ENCODE measurements at places on chromosomes 3 and 15.

DNA sequence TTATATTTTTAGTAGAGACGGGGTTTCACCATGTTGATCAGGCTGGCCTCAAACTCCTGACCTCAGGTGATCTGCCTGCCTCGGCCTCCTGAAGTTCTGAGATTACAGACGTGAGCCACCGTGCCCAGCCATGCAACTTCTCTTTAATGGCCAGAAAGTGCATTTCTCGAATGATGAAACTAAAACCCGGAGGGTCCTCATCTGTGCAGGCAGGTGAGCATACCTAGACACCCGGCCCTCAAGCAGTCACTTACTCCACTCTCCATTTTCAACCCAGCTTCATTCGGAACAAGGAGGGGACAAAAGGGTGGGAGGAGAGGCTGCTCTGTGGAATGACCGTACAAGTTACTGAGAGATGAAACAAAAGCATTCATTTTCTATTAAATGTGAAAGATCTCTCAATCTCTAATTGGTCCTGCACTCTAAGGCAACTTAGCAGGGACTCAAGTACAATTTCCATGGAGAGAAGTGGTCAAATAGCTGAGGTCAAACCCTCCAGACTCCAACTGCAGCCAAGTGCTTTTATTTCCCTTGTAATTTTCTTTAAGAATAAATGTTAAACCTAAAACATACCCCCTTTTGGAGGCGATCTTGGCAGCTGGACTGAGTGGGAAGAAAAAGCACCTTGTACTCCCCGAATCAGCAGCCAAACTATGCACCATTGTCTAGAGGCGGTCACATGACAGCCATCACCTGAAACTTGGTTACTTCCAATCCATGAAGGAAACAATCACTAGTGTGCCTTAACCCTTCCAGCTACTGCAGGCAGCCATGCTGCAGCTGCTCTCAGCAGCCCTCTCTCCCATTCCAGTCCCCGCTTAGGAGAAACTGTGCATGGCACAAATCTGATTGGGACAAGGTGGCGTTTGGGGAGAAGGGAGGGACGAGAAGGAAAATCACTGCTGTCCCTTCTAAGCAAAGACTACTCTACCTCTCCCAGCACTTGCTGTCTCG, 62.2 kb downstream of the VGLL4 start:
- DNase-seq = no peak

GRCh38 chr15:70407336-70407670, 309.6 kb upstream of the TLE3 start:
- no peak for DNase-seq

- DNase-seq = no peak
Measured at GRCh38 chr3:16871915-16872842, 12.6 kb upstream of the PLCL2 start.

- DNase-seq = no peak
Measured at GRCh38 chr3:146139586-146140110, 21.3 kb downstream of the PLOD2 start.

DNA sequence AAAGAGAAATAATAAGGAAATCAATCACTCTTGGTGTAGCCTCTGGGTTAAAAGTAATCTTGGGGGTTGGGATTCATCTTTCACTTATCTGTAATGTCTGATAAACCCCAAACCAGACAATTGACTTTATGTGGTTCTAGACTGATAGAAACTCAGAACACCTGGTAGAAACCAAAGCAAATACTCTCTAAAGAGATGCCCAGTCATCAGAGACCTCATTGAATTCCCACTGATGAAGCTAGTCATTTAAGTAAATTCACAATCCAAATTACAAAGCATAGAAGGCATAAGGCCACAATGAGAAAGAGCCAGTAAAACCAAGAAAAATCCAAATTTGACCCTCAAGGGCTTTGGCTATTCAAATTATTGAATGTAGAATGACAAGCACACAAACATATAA, 250.6 kb downstream of the MBNL1 start:
- DNase-seq = no peak

- peak; percentile 84 for DNase-seq
Measured at GRCh38 chr3:111598552-111598951, 3.4 kb upstream of the ZBED2 start.

- no peak for DNase-seq
Measured at GRCh38 chr15:78313383-78313782, 14.0 kb upstream of the SKIC8 start.

GRCh38 chr3:183968666-183969245, 48.9 kb downstream of the ABCC5 start:
- DNase-seq = no peak

DNA sequence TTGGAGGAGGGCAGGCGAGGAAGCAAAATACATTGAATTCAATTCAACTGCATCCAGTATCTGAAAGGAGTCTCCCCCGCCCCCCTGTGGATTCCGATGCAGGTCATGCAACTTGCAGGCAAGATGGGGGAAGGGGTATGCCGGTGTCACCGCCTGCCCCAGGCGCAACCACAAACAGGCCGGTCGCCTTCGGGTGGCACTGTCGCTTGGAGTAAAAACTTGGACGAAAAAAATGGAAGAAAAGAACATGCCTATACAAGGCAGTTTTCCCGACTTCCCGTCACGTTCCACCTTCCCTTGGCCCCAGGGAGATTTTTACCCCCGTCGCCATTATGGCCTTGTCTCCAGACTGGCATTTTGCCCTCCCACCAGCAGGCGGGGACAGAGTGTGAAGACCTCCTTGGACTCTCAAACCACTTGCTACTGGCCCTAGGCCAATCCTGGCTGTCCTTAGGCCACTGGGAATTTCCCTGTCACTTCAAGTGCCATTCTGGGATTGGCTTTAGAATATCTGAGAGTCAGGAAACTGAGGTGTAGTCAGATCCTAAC, 1.6 kb upstream of the NTRK3 start:
- no peak for DNase-seq

GRCh38 chr3:78703944-78704343, 1063.9 kb downstream of the ROBO1 start:
- peak; percentile 6 for DNase-seq

DNA sequence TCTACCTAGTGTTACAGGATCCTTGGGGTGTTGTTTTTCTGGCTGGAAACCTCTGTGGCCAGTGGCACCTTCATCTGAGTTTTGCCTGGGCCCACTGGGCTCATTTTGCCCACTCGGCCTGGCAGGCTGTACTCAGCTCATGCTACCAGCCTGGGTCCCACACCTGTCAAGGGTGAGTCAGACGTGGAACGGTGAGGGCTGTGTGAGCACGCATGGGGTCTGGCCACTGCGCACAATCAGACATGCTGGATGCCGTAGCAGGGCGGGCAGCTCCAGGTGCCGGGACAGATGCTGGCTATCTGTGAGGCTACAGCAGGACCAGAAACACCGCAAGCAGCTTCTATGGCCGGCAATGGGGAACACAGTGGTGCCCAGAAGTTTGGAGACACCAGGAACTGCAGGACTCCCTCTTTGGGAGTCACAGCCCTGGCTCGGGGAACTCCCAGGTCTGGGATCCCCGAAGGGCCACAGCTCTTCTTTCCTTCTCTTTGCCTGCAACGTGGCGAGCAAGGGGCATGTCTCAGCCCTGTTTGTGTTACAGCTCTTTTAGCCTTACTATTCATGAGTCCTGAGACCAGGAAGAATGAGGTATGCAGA, 35.9 kb upstream of the DNAJC13 start:
- DNase-seq = no peak

- no peak for DNase-seq
Measured at GRCh38 chr3:126259411-126260391, 79.3 kb upstream of the ALDH1L1 start.

GRCh38 chr15:80202641-80203360, 49.2 kb downstream of the CTXND1 start:
- no peak for DNase-seq
